ENCODE measurements at places on chromosomes 13 and 19.
A peak's percentile ranks its signal among the peaks of the same experiment; 100 is the strongest.

GRCh38 chr13:22893204-22893603 is 287.6 kb upstream of the SGCG start:
- peak overlapping the region; percentile 47 for H3K27ac ChIP-seq
- no peaks in the 10 kb centered on the region for H3K27me3 ChIP-seq
- H3K4me3 ChIP-seq: no peak overlapping the region
- H3K4me1 ChIP-seq: no peaks in the 10 kb centered on the region
- no peaks in the 10 kb centered on the region for H3K36me3 ChIP-seq
- peak; percentile 37 for DNase-seq

- peaks cover 7% of the 10 kb centered on the region for H3K4me1 ChIP-seq
- H3K27ac ChIP-seq: peak overlapping the region; percentile 70
- peak; percentile 78 for DNase-seq
- H3K36me3 ChIP-seq: no peaks in the 10 kb centered on the region
- H3K4me3 ChIP-seq: no peak overlapping the region
- no peaks in the 10 kb centered on the region for H3K27me3 ChIP-seq
Observed at GRCh38 chr13:112722433-112723263, 32.8 kb downstream of the ATP11A start.

GRCh38 chr19:41590936-41591335 is 15.0 kb downstream of the CEACAM21 start:
- H3K4me1 ChIP-seq: no peaks in the 10 kb centered on the region
- H3K27ac ChIP-seq: no peak overlapping the region
- H3K4me3 ChIP-seq: no peak overlapping the region
- no peaks in the 10 kb centered on the region for H3K36me3 ChIP-seq
- no peak for DNase-seq

DNA sequence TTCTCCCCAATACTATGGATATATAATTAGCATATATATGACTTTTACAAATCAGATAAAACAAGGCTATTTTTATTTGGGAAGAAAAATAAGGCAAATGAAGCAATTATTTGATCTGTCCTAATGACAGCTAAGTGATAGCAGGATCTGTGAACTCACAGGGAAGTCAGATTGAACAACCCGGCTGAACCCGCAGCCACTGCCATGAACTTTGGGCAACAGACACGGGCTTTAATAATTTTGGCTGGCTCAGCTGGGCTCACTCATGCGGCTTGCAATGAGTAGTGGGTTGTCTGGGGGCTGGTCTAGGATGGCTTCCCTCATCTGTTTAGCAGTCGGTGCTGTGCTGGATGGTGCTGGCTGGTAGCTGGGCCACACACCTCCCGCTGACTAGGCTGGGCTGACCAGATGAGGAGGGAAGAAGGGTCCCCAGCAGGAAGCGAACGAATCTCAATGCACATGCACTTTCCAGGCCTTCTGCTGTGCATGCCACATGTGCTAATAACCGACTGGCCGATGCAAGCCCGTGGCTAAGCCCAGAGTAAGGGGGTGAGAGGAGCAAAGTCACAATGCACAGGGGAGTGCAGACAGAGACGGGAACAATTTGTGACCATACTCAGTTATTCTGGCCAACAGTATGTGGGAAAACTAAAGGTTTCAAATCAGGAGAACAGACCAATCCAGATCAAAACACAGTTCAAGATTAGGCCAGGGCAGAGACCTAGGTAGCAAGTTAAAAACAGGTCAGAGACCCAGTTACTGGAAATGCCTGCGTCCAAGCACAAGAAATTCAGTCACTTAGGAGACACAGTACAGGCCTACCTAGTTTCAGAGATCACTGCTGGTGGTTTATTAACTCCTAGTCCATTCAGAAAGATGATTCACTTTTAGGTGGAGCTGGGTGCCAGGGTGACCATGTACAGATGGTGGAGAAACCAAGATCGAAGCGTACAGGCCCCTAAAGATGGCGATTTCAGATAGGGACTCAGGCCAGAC is 22.3 kb downstream of the CRYL1 start:
- H3K4me1 ChIP-seq: no peaks in the 10 kb centered on the region
- H3K27ac ChIP-seq: peak overlapping the region; percentile 91
- H3K4me3 ChIP-seq: no peak overlapping the region
- DNase-seq: no peak

DNA sequence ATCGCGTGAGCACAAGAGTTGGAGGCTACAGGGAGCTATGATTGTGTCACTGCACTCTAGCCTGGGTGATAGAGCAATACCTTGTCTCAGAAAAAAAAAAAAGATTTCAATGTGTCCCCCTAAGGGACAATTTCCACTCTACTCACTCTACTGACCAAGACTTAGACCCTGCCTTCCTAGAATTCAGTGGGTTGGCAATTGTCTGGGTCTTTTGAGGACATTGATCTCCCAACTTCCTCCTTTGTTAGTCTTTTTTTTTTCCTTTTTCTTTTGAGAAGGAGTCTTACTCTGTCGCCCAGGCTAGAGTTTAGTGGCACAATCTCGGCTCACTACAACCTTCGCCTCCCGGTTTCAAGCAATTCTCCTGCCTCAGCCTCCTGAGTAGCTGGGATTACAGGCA is 2.2 kb downstream of the SPTBN4 start:
- H3K27me3 ChIP-seq: peaks cover 6% of the 10 kb centered on the region
- H3K4me3 ChIP-seq: no peak overlapping the region
- H3K4me1 ChIP-seq: peaks cover 18% of the 10 kb centered on the region
- no peaks in the 10 kb centered on the region for H3K36me3 ChIP-seq

GRCh38 chr13:111265701-111266035 is 54.8 kb upstream of the TEX29 start:
- no peaks in the 10 kb centered on the region for H3K27me3 ChIP-seq
- DNase-seq: no peak
- no peak overlapping the region for H3K4me3 ChIP-seq
- no peak overlapping the region for H3K27ac ChIP-seq

- no peak overlapping the region for H3K4me3 ChIP-seq
- no peaks in the 10 kb centered on the region for H3K27me3 ChIP-seq
- no peak for DNase-seq
- H3K4me1 ChIP-seq: no peaks in the 10 kb centered on the region
- H3K27ac ChIP-seq: no peak overlapping the region
Observed at GRCh38 chr13:28049215-28049614, 51.2 kb downstream of the FLT3 start.

DNA sequence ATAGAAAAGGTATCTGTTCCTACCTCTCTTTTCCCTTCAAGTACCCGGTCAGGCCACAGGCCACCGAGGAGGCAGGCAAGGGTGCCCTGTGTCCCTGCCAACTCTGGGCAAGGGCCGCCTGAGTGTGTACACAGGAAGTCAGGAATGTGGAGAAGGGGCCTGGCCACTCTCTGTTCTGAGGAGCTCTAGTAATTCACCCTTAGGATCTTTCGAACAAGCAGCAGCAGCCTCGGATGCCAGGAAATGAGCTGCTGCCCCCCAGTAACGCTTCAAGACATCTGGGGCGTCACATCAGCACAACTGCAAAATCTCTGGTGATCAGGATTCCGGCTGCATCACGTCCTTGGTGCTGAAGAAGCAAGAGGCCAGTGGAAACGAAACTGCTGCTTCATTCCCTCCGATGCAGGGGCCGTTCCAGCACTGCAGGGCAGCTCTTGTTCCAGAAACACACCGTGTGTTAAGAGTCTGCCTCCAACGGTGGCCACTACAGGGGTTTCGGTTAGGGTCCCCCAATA is 2.0 kb downstream of the RAB20 start:
- H3K27me3 ChIP-seq: no peaks in the 10 kb centered on the region
- peak overlapping the region; percentile 98 for H3K27ac ChIP-seq
- DNase-seq: peak; percentile 80
- no peak overlapping the region for H3K4me3 ChIP-seq
- peaks cover under 1% of the 10 kb centered on the region for H3K36me3 ChIP-seq
- H3K4me1 ChIP-seq: peaks cover 8% of the 10 kb centered on the region

DNA sequence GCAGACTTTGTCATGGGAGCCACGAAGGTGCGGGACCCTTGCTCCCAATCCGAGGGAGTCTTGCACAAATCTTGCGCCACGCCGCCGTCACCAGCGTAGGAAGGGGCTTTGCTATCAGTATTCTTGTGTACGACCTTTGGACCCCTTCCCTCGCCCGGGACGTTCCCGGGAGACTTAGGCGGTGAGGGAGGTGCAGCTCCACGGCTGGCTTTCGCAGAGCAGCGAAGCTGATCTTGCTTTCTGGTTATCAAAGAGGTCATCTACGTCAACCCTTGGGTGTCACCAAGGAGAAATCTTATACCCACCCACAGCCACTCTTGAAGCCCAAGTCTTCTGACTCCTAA is 583 bp downstream of the TECR start:
- peak overlapping the region; percentile 99 for H3K27ac ChIP-seq
- H3K4me3 ChIP-seq: peak overlapping the region; percentile 98
- no peaks in the 10 kb centered on the region for H3K36me3 ChIP-seq
- H3K27me3 ChIP-seq: no peaks in the 10 kb centered on the region

DNA sequence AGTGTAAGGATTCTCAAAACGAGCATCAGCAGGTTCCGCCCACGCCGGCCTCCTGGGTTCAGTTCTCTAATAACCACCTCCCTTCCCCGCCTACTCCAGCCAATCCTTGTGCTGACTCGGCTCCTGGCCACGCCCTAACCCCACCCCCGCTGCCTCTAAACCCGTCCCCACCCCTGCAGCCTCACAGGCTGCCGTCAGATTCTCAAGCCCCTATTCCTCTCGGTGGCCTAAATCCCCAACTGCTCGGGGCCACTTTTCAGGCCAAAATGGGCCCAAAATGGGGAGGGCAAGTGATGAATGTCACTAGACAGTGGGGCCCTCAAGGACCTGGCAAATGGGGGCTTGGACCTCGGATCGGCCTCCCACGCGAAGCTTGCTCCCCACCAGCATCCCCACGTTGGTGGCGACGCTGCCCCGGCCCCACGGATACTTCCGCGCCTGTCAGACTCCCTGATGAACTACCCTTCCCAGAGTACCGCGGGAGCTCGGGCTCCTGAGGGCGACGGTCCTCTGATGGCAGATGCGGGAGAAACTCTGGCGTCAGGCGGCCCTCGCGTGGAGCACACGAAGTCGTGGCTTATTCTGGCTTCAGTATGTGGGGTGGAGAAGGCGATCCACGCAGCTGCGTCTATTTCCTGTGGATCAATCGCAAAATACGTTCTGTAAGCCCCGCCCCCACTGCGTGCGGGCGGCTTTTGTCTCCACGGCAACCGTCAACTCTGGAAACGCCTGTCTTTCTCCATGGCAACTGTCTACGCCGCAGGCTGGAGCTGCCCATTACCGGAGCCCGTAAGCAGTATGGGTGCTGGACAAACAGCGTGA is 24.8 kb downstream of the ZNF473 start:
- peak overlapping the region; percentile 80 for H3K4me3 ChIP-seq
- no peaks in the 10 kb centered on the region for H3K27me3 ChIP-seq
- H3K4me1 ChIP-seq: no peaks in the 10 kb centered on the region
- DNase-seq: peak; percentile 90

DNA sequence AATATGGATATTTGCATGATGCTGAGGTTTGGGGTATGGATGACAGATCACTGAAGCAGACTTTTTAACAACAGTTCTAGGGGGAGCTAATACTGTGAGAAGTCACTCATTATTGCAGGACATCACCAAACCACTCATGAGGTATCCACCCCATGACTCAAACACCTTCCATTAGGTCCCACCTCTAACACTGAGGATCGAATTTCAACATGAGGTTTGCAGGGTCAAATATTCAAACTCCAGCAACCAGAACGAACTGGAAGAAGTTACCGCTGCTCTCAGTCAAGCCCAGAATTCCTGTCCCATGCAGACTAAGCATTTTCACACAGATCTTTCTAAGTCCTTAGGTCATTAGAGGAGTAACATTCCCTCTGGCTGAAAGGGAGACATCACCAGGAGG is 758.9 kb downstream of the UQCRFS1 start:
- no peaks in the 10 kb centered on the region for H3K4me1 ChIP-seq
- no peaks in the 10 kb centered on the region for H3K36me3 ChIP-seq
- no peak overlapping the region for H3K27ac ChIP-seq

DNA sequence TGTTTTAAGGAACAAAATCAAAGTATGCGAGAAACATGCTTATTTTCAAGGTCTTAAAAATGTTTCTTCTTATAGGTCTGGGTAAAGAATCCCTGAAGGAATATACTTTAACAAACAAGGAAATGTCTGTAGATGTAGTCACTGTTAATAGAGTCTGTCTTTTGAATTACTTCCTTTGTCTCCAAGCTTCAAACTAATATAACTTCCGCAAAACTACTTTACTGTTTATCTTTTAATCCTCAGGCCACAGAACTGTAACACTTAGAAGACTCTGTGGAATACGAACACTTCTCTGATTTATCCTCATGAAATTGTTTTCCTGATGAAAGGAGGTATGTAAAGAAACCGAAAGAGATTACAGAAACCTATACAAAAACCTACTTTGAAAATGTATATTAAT is 316.0 kb downstream of the PCDH9 start:
- H3K27me3 ChIP-seq: no peaks in the 10 kb centered on the region
- no peak overlapping the region for H3K27ac ChIP-seq
- H3K4me1 ChIP-seq: no peaks in the 10 kb centered on the region
- no peaks in the 10 kb centered on the region for H3K36me3 ChIP-seq
- no peak for DNase-seq

DNA sequence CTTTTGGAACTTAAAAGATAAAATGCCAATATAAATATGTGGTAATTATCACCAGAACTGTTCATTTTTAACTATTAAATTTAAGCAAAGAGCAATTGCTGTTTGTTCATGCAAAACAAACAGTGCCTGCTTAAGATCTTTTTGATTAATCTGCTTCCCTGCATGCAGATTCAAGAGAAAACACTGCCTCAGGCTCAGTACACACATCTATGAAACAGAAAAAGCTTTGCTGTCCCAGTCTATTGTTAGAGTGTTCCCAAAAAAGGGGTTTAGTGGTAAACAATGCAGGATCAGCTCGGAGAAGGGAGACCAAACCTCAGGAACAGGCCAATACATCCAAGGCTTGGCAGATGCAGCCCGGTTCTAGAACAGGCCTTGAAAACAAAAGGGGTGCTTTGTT is 49.3 kb upstream of the TDRD3 start:
- no peak overlapping the region for H3K27ac ChIP-seq
- H3K4me1 ChIP-seq: no peaks in the 10 kb centered on the region
- no peaks in the 10 kb centered on the region for H3K27me3 ChIP-seq

DNA sequence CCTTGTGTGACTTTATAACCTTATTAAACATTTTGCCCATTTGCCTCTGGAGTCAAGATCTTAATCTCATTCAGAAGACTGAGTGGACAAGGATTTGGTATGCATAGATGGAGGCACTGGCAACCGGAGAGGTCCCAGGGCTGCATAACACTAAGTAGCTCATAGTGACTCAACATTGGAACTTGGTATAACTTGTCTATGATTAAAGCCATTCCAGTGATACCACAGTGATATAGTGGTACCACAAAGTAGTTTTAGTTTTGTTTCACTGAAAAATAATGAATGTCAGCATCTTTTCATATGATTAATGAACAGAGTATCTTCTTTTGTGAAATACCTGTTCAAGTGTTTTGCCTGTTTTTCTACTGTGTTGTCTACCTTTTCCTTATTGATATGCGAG is 26.4 kb downstream of the CDK8 start:
- no peaks in the 10 kb centered on the region for H3K36me3 ChIP-seq
- H3K4me1 ChIP-seq: no peaks in the 10 kb centered on the region
- no peak overlapping the region for H3K27ac ChIP-seq
- H3K27me3 ChIP-seq: no peaks in the 10 kb centered on the region
- DNase-seq: no peak

- H3K4me1 ChIP-seq: no peaks in the 10 kb centered on the region
- H3K27me3 ChIP-seq: no peaks in the 10 kb centered on the region
- DNase-seq: no peak
Observed at GRCh38 chr13:32009362-32009761, 22.2 kb upstream of the FRY start.

Data from kidney (tissue), 22 donors.